ENCODE measurements at places on chromosomes 2 and 18.

GRCh38 chr2:215104226-215104625 is 34.2 kb downstream of the ABCA12 start:
- no peak for DNase-seq

DNA sequence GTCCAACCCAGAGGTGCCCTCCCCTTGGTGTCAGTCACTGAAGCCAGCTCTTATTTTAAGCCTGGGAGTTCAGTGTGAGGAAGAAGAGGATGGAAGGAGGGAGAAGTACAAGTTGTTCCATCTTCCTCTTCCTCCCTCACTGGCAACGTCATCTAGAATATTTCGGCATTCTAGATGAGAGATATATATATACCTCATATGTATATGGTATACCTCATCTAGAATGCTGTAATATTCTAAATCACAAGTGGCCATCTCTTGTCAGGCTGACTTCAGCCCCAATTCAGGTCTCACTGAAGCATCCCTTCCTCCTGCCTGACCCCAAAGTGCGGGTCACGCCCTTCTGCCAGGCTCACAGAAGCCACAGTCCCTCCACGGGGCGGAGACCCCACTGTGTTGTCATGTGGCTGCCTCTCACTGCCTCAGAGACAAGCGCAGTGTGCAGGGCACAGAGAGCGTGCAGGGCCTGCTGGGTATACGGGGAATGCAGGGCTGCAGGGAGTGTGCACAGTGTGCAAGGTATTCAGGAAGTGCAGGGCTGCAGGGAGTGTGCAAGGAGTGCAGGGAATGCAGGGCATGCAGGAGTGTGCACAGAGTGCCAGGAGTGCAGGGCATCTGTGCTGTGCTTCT is 32.8 kb upstream of the B3GNT7 start:
- DNase-seq = peak; percentile 63

- DNase-seq = no peak
Measured at GRCh38 chr2:8526403-8526696, 155.5 kb upstream of the ID2 start.

- DNase-seq = no peak
Measured at GRCh38 chr2:15306706-15307105, 254.4 kb downstream of the NBAS start.

- DNase-seq = peak; percentile 33
Measured at GRCh38 chr18:70931942-70932814, 643.3 kb downstream of the SOCS6 start.

GRCh38 chr18:2191180-2191790 is 380.0 kb downstream of the METTL4 start:
- no peak for DNase-seq

DNA sequence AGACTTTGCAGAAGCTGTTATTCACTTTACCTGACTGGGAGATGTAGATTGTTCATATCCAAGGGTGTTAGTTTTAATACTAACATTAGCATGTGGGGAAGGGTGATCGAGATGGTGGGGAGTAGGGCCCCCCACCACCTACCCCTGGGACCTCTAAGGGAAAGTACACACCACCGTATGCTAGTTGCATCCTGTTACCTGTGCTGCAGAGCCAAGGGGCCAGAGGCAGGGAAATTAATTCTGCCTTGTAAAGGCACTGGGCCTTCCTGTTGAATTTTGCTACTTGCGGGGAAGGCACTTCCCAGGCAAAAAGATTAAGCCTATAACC is 9.0 kb downstream of the STEAP3 start:
- no peak for DNase-seq

- no peak for DNase-seq
Measured at GRCh38 chr18:78165525-78165924, 814.1 kb upstream of the SALL3 start.

DNA sequence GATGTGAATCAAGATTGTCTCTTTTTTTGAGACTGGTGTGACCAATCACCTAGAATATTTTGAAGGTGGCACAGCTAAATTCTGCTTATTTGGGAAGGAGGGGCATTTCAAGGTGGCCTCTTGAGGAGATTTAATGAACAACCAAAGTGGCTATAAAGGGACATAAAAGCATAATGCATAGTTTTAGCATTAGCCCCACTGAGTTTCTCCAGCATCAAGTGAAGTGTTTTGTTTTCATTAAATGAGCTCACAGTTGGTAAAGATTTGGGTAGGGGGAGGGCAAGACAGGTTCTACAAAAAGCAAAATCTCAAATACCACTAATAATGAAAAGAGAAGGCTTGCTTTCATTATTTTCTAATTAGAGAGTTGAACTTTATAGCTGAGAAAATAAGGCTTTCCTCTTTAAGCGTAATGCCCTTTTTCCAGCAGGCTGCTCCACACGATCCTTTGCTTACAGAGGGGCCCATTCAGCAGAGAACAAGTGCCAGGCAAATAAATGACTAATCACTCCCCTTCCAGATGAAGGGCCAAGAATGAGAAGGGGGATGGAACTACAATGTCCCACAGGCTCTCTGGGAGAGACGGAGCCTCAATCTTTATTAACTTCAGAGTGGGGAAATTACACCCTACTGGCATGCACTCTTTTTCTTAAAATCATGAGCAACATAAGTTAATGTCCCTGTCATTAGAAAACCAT is 35.9 kb downstream of the LHCGR start:
- DNase-seq = no peak

DNA sequence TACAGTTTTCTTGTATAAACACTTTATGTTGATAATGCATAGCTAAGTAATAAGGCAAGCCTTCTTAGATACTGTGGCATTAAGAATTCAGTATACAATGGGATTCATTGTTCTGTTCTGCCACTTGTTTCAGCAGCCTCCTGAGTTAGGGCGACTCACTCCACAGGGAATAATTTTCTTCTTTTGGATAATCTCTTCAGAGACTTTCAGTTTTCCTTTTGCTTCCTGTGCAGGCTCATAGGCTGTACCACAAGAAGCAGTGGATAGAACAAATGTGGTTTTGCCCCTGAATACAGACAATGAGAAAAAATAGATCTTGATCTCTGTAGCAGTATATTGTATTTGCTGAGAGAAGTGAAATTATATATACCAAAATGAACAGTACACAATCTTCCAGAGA is 298.0 kb downstream of the ZNF407 start:
- DNase-seq = peak; percentile 24

DNA sequence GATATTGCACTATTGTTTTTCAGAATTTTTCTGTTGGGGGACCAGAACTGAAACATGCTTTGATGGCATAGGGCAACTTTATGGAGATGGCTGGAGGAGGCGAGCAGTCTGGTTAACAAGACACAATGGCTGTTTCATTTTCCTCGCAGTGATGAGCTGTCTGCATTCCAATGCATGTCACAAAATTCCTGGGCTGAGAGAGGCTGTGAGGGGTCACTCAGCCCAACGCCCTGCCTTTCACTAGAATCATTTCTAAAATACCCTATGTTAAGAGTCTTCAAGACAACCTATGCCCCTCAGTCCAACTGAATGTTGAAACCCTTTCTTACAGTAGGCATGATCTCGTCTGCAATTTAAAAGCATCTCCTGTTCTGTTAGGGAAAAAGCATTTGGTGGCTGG is 1090.0 kb downstream of the BCL11A start:
- DNase-seq = no peak

- DNase-seq = no peak
Measured at GRCh38 chr2:97695744-97696143, 17.6 kb upstream of the ZAP70 start.

DNA sequence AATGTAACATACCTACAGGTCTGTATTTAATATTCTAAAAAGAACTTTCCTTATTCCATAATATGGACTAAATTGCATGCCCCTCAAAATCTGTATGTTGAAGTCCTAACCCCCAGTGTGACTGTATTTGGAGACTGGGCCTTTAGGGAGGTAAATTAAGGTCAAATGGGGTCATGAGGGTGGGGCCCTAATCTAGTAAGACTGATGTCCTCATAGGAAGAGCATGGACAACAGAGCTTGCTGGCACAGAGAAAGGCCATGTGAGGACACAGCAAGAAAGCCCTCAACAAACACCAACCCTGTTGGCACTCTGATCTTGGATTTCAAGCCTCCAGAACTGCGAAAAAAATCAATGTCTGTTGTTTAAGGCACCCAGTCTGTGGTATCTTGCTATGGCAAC is 18.6 kb downstream of the SF3B1 start:
- no peak for DNase-seq

DNA sequence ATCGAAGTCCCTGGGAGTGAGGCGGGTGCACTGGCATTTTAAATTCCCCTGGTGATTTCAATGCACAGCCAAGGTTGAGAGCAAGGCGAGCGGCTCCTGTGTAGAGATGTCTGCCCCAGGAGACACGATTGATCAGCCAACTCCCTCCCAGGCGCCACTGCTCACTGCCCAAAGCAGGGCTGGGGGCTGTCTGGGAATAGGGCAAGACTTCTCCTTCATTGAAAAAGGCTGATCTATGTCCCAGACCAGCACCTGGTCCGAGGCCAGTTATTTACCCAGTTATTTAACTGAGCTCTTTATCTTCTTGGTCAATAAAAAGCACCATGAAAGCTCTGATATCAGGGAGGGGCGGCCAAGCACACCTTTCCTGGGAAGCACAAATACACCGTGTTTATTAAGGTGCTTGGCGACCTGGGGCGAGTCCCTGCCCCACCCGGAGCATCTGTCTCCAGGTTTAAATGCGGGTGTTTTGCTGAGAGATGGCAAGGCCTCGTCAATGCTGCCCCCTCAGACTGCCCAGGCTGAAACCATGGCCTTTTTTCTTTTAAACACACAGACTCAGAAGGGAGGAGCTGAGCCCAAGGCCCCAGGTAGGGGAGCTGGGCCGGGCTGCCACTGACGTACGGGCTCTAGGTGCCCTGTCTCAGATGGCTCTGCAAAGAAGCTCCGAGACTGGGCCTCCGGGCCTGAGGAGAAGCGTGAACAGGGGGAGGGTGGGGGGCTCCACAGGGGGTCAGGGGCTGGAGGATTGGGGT is 73.9 kb upstream of the HPCAL1 start:
- no peak for DNase-seq

- DNase-seq = no peak
Measured at GRCh38 chr2:100817388-100817985, 2.5 kb upstream of the NPAS2 start.

DNA sequence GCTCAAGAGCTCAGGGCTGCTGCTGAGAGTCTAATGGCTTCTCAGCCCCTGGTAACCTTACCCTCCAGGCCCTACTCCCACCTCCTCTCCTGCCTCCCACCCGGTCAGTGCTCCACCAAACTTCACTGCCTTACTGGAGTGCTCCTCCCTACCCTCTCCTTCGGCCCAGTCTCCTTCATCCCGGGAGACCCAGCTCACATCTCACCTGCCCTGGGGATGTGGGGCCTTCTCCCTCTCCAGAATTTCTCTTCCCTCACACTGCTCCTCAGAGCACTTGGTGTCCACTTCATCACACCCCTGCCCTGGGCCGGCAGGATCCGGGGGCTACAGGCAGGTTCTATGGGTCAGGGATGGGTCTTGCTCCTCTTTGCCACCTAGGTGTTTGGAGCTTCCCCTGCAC is 21.6 kb downstream of the PTPN18 start:
- DNase-seq = no peak

DNA sequence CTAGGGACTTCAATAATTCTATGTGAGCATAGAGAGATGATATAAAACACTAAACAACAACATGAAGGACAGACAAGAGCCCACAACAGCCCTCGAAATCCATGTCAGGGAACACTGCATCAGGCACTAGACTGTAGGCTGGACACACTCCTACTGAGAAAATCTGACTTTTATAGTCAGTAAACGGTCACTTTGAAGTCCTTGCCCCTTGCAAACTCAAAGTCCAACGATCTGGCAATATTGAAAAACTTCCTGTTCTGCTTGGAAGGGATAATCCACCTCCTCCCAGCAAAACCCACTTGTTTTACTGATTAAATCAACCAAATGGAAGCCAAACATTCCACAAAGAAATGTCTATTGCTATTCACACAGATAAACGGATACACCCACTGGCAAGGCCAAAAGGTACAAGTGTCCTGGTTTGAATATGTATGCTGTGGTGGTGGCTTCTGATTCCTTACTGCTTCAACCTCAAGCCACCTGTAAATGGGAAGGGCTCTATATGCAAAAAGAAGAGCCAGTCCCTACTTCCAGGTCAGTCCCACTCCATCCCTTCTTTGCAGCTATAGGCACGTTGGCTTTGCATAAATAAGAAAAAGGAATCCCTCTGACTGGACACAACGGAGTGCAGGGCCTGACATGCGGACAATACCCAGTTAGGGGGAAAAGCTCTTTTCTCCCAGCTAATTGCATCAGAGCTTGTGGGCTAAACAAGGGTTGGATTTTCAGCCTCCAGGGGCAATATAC is 56.6 kb downstream of the STK39 start:
- DNase-seq = no peak

DNA sequence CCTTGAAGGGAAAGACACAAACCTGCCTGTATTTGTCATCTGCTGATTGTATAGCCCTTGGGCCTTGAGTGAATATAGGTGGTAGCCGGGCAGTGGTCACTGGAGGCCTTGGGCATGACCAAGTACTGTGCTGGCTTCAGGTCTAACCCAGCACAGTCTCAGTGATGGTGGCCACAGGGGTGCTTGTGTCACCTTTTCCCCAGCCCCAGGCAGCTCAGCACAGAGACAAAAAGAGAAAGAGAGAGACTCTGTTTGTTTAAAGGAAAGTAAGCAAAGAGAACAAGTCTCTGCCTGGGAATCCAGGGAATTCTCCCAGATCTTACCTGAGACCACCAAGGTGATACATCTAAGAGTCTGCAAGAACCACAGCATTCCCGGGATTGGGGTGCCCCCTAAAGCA is 39.4 kb upstream of the INPP4A start:
- DNase-seq = no peak

GRCh38 chr2:58721912-58722591 is 480.9 kb upstream of the FANCL start:
- DNase-seq = no peak

DNA sequence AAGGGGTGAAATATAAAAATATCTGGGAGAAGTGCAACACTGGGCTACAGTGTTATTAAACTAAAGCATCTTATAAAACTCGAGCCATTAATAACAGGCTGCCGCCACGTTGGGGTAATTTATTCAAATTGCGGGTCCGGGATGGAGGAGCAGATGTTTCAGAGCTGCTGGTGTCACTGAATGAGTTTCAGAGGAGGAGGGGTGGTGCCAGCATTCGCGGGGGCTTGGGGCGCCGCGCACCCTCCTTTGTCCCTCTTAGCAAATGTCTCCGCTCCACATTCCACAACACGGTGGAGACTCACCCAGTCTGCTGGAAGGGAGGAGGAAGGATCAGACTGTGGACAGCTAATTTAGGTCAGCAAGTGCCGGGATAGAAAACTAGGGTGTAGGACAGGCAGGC is 260.5 kb downstream of the CELF4 start:
- DNase-seq = no peak

DNA sequence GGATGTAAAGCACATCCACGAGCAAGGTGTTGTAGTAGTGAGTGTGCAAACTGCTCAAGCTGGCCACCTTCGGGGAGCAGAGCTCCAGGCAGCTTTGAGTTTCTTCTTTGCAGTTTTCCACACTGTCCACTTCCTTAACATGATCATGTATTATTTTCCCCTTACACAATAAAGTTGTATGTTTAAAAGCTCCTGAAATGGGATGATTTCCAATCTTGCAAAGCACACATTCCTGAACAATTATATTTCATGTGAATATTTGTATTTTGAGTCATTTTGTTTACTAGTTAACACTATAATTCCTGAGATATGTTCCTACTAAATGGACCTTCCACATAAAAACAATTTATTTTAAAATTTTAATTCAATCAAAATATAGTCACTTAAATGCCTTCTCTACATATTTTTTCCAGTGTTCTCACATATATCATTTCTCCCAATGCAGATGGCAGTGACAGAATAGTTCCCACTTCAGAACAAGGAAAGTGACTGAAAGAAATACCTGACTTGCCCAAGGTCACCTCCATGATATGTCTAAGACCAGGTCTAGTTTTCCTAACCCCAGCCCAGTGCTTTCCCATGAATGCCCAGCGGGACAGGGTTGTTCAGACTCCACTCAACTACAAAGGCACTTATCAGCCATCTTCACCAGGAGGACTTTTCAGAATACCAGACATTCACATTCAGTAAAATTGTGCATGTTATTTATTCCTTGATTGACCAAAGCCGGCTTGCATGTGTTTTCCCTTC is 5.5 kb downstream of the CYB5A start:
- no peak for DNase-seq
